ENCODE measurements at places on chromosomes 5 and 9. TPM values are rescaled to one million over a fixed set of nuclear protein-coding genes. Genes with fewer than 3 reads are reported as not detected.
A peak's percentile ranks its signal among the peaks of the same experiment; 100 is the strongest.

DNA sequence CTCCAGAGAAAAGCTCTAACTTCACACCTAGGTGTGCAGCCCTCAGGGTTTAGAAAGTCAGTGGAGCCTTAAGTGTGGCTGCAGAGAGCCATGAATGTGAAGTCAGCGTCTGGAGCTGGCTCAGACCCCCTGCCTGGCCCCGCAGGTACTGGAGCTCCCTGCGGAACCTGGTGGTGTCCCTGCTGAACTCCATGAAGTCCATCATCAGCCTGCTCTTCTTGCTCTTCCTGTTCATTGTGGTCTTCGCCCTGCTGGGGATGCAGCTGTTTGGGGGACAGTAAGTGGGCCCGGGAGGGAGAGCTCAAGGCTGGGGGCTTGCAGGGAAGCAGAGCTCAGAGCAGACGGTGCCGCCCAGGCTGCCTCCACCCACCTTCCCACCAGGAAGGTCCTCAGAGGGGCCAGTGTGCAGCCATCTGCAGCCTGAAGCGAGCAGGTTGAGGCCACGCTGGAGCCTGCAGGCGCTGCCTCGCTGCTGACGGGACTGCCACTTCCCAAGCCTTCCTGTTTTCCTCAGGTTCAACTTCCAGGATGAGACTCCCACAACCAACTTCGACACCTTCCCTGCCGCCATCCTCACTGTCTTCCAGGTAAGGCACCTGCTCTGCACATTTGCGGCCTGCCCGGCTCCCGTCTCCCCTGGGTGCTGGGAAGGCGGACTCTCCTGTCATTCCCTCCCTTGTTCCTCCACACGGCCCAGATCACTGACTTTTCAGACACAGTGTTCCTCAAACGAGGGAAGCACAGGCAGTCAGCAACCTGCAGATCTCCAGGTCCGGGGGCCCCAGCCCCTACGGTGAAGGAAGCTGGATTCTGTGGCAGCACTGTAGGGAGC is 108.9 kb downstream of the CACNA1B start:
- peaks cover 27% of the 10 kb centered on the region for H3K27me3 ChIP-seq
- no peak overlapping the region for H3K4me3 ChIP-seq
- H3K27ac ChIP-seq: no peak overlapping the region
- H3K4me1 ChIP-seq: no peaks in the 10 kb centered on the region
- H3K36me3 ChIP-seq: no peaks in the 10 kb centered on the region
- DNase-seq: no peak

DNA sequence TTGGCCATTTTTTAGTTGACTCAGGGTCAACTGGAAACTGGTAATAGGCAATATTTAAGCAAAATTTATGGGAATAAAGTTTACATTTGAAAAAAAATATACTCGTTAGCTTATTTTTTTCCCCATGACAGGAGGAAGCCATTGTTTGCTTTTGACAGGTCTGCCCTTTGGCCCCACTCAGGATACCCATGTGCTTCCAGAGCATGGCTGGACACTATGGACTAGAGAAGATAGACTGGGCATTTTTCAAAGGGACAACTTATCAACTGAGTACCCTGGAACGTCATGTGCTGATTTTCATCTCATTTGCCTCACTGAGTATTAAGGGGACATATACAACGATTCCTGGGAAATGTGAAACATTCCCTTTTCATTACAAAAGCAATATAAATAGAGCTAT is 83.1 kb upstream of the SMIM32 start:
- H3K27ac ChIP-seq: no peak overlapping the region
- no peaks in the 10 kb centered on the region for H3K36me3 ChIP-seq

Gene CDKN2B
- not detected for total RNA-seq

DNA sequence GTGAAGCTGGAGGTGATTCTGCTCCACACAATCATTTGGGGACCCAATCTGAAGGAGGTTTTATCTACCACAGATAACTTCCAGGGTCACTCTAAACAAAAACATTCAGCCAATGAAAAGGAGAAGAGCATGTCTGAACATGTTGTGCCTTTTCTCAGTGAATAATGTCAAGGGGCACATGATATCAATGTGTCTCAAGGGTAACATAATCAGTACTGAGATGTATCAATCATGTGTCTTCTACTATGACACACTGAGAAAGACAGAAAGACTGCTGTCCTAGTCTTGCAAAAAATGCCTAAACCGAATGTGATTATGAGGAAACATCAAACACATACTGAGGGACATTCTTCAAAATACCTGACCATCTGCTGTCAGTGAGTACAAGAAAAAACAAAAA is 25.4 kb upstream of the RASA1 start:
- no peak overlapping the region for H3K4me3 ChIP-seq
- no peak overlapping the region for H3K27ac ChIP-seq
- no peaks in the 10 kb centered on the region for H3K36me3 ChIP-seq
- H3K27me3 ChIP-seq: no peaks in the 10 kb centered on the region

- no peak overlapping the region for H3K27ac ChIP-seq
- no peaks in the 10 kb centered on the region for H3K36me3 ChIP-seq
- peak; percentile 1 for DNase-seq
- H3K27me3 ChIP-seq: no peaks in the 10 kb centered on the region
Observed at GRCh38 chr5:101390151-101390908, 487.2 kb upstream of the ST8SIA4 start.

Data from activated CD8-positive, alpha-beta T cell treated with anti-CD3 and anti-CD28 coated beads for 36 hours (primary cell).